ENCODE measurements at places on chromosomes 11 and 22.

DNA sequence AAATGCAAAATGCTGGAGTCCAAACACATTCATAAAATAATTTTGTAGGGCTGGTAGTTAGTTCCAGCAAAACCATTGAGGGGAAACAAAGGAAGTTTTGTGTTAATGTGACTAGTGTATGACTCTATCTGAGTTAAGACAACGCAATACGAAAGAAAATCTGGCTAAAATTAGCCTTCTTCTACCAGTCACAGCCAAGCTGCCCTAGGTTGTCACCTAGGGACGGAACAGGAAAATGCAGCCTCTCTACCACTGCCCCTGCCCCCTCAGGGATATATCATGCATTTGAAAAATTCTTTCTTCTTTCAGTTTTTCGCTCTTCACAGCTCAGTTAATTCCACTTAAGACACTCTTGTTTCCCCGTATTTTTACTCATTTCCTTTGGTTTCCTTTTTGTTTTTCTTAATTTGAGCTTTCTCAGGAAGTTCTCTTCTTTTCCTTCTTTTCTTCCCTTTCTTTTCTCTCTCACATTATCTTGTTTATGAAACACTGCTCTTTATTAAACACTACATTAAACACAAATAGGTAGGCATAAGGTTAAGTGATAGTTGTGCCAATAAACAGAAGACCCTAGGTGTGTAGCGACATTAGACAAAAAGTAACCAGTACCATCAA is 30.6 kb downstream of the KIRREL3 start:
- DNase-seq: no peak

DNA sequence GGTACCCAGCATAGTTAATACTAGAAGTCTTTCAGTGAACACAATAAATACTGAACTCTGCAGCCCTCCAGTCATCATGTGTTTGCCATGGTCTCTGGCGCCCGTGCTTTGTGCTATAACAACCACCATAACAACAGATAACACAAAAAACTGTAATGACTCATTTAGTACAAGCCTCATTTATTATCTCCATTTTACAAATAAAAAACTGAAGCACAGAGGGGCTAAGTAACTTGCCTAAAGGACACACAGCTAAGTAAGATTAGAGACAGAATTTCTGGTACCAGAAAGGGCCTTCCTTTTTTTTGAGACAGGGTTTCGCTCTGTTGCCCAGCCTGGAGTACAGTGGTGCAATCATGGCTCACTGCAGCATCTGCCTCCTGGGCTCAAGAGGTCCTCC is 19.5 kb downstream of the RBFOX2 start:
- DNase-seq: no peak

DNA sequence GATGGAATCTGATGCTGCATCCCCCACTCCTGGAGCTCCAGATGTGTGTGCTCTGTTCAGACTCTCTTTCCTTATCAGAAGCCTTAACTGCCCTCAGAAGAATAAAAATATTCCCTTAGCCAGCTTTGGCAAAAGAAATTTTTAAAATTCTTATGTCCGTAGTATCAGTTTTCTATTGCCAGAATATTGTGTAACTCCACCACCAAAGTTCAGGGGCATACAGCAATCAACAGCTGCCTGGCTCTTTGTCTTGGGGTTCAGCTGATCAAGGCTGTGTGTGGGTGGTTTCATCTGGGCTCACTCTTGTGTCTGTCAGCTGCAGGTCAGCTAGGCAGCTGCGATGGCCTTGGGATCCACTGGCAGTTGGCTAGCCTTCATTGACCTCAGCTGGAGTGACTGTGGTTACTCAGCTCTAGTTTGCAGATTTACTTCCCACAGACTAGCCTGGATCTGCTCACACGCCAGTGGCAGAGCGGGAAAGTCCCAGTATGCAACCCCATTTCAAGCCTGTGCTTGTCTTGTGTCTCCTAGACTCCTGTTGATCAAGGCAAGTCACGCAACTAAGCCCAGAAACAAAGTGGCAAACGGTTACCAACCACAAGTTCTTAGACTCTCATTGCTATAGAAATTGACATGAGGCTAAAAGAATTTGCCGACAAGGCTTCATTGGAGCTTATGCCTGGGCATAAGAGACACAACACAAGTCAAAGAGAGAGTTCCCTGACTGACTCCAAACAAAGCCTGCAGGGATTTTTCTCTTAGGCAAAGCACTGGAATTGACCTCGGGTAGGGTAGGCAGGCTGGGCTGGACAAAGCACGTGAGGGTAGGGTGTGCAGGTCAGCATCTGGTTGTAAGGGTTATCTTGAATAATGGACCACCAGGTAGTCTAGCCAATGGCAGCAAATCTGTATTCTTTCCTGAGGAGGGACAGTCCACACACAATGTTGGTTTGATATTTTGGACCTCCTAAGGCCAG is 7.5 kb downstream of the TMEM138 start:
- DNase-seq: no peak

- no peak for DNase-seq
These were observed 5.5 kb upstream of the SIGIRR start for GRCh38 chr11:420054-420910.

- no peak for DNase-seq
These were observed 123.6 kb downstream of the GALNT18 start for GRCh38 chr11:11498195-11498594.

- DNase-seq: no peak
These were observed 109.6 kb downstream of the RRAS2 start for GRCh38 chr11:14249121-14249963.

DNA sequence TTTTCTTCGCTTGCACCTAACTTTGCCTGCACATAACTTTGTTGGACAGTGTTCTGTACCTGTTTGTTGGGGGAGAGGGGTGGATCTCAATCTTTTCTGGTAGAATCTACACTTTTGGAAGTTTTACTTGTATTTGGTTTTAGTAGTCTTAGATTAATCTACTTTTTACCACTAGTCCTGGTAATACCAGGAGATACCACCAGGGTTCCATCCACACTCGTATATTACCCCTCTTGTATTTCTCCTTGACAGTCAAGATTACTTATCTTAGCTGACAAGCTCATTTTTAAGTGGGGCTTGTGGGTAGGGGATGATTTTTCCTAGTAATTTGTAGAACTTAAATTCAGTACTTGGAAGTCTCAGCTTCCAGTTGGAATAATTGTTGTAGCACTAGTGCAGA is 37.3 kb upstream of the TECTA start:
- DNase-seq: no peak

GRCh38 chr11:6620636-6621035 is 1.4 kb upstream of the TPP1 start:
- DNase-seq: no peak

DNA sequence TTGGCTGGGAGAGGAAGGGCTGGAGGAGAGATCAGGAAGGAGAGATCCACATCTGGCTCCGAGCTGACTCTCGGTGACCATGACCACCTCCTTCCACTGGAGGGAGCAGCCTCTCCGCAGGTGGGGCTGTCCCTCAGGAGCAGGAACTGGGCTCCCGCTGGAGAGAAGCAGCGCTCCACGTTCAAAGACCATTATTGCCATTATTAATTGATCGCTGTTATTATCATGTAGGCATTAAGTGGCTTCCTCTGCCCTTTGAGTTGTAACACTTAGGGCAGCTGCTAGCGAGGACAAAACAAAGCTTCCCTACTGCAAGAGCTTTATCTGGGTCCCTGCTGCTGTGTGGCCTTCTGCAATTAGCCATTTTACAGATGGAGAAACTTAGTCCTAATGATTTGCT is 251.9 kb downstream of the ST3GAL4 start:
- DNase-seq: peak; percentile 78

GRCh38 chr11:63015521-63016215 is at the start of gene SLC22A8:
TSS of gene SLC22A8 (minus strand) at chr11:63015841. CDS start at chr11:63014958, 883 bp downstream.
- DNase-seq: no peak

DNA sequence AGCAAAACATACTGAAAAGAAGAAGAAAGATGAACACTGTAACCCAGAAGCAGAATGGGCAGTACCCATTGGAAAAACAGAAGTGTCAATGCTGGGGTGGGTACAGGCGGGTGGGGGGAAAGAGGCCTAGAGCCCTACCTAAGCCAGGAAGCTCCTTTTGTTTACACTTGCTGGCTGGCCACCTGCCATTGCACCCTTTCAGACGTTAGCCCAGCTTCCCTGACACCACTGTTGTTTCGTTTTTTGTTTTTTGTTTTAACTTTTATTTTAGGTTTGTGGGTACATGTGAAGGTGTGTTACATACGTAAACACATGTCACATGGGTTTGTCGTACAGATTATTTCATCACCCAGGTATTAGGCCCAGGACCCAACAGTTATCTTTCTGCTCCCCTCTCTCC is 55.4 kb downstream of the PLEKHA7 start:
- no peak for DNase-seq

DNA sequence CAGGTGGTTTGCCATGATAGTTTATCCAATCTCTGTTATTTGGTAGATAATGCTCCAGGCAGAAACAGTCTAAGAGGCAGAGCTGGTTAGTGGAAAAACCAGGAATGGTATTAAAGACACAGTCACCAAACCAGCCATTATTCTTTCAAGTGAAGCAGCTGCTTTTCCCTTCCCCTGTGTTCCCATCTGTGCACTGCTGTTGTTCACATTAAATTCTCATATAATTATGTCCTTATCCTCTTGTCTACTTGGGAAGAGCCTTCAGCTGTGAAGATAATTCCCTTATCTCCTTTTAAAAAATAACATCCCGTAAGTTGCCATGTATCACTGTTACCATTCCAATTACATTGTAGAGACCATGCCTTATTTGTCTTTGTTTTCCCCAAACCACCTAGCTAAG is 5.2 kb upstream of the TBCEL start:
- DNase-seq: no peak

DNA sequence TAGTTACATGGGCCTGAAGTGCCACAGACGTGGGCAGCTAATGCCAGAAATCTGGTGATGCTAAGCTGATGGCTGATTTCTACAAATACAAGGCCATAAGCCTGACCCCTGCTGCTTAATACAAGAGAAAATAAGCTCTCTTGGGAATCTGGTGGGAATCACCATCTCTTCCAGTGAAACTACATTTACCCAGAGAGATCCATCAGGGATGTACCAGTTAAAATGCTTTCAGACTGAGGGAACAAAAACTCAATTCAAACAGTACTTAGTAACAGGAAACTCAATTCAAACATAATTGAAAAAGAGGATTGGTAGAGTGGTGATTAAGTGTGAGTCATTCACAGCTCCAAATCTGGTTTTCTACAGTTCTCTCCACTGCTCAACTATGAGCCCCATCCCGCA is 1.7 kb upstream of the CAVIN3 start:
- no peak for DNase-seq

DNA sequence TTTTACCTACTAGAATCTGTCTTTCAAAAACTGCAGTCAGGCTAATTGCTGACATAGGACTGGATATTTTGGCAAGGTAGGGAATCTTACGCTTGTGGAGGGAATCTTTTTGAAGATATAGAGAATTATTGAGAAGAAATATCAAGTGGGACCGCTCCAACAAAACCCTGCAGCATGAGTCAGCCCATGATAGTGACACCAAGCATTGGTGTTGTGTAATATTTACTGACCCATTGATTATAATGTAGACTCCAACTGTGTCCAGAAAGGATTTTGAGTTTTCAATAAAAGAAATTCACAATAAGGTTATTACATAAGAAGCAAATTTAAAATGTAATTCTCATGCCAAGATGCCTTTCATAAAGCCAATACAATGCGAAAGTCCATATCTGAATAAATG is 20.7 kb downstream of the MS4A4A start:
- no peak for DNase-seq

GRCh38 chr11:83948200-83948599 is 662.0 kb upstream of the CCDC90B start:
- DNase-seq: no peak

GRCh38 chr11:33942954-33943353 is 51.1 kb upstream of the LMO2 start:
- no peak for DNase-seq

- DNase-seq: no peak
These were observed 62.8 kb upstream of the PRR5 start for GRCh38 chr22:44638971-44639760.

DNA sequence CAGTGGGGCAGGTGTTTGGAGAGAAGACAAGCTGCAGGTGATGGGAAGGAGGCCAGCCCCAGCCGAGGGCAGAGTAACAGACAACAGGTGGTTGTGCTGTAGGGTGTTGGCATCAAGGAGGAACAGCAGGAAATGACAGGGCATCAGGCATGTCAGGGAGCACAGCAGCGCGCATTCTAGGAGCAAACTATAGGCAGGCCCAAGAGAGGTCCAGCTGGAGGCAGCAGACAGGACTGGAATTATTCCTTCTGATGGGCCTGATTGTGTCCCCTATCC is 13.6 kb downstream of the ADM start:
- DNase-seq: no peak

- DNase-seq: no peak
These were observed 29.7 kb downstream of the APLP2 start for GRCh38 chr11:130099356-130099755.

DNA sequence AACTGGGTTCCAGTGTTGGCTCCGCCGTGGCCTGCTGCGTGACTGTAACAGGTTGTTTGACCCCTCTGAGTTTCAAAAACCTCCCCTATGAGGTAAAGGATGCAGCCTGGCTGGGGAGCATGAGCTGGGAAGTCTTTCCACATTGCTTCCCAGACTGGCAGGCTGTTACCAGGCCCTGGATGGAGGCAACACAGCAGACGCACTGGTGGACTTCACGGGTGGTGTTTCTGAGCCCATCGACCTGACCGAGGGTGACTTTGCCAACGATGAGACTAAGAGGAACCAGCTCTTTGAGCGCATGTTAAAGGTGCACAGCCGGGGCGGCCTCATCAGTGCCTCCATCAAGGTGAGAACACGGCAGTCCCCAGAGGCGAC is 11.4 kb downstream of the OMP start:
- DNase-seq: no peak

DNA sequence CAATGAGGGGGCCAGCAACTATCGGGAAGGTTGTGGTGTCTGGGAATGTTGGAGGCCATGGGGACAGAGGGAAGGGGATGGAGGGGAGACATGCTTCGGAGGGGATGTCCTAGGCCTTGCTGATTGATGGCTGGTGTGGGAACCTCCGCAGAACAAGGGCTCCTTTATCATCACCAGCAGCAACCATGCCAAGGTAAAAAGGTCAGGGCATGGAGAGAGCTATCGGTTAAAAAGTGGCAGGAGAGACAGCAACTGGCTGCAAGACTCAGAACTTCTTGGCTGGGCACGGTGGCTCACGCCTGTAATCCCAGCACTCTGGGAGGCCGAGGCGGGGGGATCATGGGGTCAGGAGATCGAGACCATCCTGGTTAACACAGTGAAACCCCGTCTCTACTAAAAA is 3.0 kb downstream of the GSTT4 start:
- no peak for DNase-seq

- DNase-seq: no peak
These were observed 1.3 kb upstream of the B4GALNT4 start for GRCh38 chr11:367956-368413.

- DNase-seq: no peak
These were observed 38.6 kb upstream of the SPTBN2 start for GRCh38 chr11:66767666-66768065.

- DNase-seq: no peak
These were observed 193.0 kb downstream of the MSANTD4 start for GRCh38 chr11:105829084-105829483.
